ENCODE measurements at places on chromosomes 1 and 21. TPM values are rescaled to one million over a fixed set of nuclear protein-coding genes. Genes with fewer than 3 reads are reported as not detected.

GRCh38 chr1:217389895-217390294 is 241.0 kb downstream of the GPATCH2 start:
- DNase-seq, result no peak

- no peak for DNase-seq
These were observed 9.5 kb downstream of the COLGALT2 start for GRCh38 chr1:184027826-184028695.

The KLHDC9 gene
- 0.53 TPM for total RNA-seq

DNA sequence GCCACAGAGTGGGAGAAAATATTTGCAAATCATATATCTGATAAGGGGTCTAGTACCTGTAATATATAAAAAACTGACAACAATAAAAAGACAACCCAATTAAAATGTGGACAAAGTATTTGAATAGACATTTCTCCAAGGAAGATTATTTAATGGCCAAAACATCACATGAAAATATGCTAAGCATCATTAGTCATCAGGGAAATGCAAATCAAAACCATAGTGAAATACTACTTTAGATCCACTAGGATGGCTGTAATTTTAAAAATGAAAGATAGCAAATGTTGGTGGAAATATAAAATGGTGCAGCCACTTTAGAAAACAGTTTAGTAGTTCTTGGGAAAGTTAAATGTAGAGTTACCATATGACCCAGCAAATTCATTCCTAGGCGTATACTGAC is 118.7 kb upstream of the KIF26B start:
- no peak for DNase-seq

The GJA9 gene
- not detected for total RNA-seq

The GJB3 gene
- not detected for total RNA-seq

- no peak for DNase-seq
These were observed 95.6 kb downstream of the ZNF281 start for GRCh38 chr1:200314085-200314750.

DNA sequence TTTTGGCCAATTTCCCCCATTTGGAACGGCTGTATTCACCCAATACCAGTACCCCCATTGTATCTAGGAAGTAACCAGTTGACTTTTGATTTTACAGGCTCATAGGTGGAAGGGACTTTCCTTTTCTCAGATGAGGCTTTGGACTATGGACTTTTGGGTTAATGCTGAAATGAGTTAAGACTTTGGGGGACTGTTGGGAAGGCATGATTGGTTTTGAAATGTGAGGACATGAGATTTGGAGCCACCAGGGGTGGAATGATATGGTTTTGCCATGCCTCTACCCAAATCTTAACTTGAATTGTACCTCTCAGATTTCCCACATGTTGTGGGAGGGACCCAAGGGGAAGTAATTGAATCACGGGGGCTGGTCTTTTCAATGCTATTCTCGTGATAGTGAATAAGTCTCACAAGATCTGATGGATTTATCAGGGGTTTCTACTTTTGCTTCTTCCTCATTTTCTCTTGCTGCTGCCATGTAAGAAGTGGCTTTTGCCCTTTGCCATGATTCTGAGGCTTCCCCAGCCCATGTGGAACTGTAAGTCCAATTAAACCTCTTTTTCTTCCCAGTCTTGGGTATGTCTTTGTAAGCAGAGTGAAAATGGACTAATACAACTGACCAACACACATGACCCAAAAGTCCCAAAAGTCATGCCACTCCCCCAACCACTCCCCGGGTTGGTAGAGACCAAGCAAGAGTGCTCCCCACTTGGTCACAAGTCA is 35.4 kb upstream of the ZNF496 start:
- DNase-seq, result no peak

GRCh38 chr1:37123276-37124115 is 89.2 kb upstream of the GRIK3 start:
- DNase-seq, result no peak

The SPATA46 gene
- total RNA-seq, result not detected

DNA sequence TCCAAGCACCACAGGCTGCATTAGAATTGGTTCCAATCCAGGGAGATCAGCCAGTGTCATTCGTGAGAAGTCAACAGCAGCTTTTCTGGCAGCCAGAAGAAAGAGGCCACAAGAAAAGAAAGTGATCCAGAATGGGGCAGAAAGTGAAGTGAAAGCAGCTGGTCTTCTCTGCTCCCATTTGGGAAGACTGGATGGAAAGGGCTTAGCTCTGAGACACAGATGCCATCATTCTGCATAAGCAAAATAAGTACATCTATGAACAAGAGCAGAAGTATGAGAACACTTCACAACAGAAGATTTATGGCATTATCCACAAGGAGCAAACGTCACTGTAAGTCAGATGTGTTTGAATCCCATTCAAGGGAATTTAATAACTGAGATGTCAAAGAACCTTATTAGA is 326.5 kb upstream of the ESRRG start:
- no peak for DNase-seq

DNA sequence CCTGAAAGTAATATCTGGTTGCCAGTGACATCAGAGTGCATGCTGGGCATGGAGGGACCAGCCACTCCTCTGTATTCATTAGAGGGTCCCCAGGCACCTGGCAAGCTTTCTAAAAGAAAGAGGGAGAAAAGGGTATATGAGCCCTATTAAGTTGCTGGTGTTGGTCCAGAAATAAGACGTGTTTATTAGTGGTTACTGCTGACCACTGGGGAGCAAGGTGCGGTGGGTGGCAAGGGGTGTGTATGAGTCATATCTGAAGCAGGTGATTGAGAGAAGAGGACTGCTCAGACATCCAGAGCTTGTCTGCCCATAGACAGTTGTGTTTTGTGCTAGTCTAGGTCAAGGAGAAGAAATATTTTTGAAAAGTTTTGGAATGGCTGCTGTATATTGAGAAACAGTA is 298.1 kb downstream of the TM2D1 start:
- no peak for DNase-seq

The ACTN2 gene
- total RNA-seq, result not detected

The TNFRSF8 gene
- total RNA-seq, result not detected

DNA sequence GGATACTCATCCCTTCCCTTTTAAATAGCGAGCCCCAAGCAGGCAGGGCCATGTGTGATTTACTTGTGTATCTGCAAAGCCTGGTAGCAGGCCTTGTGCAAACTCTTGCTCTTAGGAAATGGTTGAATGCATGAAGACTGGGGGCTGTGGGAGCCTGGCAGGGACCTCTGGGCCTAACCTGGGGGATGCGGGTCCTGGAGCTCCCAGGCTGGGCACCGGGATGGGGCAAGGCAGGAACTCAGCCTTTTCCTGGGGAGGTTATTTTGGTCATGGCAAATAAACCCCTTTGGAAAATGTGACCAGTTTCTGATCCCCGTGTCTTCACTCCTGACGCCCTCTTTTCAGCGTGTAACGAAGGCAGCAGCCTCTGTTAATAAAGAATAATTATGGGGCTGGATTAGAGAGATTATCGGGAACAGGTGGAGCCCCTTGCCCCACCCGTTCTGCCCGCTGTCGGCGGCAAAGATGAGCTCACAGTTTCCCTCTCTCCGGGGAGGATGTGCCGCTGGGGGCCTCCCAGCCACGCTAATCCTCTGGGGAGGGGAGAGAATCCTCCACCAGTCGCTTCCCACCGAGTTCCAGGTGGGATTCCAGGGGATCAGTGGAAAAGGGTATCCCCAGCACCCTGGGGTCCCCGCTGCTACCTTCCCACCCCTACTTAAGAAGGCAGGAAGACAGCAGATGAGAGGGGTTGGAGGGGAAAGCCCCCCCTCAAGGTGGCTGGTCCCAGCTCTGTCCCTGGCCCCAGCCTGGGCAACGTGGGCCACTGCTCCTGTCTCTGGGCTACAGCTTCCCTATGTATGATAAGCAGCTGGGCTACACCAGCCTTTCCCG is 69.7 kb upstream of the WNT4 start:
- DNase-seq, result no peak

- DNase-seq, result no peak
These were observed 64.3 kb upstream of the TINAGL1 start for GRCh38 chr1:31511848-31512615.

DNA sequence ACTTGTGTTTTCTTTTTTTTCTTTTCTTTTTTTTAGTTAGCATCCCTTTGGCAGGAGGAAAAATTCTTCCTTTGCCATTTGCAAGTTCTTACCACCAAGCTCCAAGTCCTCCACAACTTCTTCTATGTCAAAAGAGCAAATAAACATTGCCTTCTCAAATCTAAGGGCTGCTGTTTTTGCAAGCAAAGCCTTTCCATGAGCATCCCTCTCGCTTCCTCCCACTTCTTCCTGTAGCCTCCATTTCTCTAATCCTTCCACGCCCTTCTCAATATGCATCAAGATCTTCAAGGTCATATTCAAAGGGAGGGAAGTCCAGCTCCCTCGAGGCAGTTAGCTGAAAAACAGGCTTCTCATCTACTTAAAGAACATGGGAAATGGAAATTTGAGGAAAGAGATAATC is 147.1 kb downstream of the ADSS2 start:
- DNase-seq, result no peak

The GSTM5 gene
- total RNA-seq, result not detected

DNA sequence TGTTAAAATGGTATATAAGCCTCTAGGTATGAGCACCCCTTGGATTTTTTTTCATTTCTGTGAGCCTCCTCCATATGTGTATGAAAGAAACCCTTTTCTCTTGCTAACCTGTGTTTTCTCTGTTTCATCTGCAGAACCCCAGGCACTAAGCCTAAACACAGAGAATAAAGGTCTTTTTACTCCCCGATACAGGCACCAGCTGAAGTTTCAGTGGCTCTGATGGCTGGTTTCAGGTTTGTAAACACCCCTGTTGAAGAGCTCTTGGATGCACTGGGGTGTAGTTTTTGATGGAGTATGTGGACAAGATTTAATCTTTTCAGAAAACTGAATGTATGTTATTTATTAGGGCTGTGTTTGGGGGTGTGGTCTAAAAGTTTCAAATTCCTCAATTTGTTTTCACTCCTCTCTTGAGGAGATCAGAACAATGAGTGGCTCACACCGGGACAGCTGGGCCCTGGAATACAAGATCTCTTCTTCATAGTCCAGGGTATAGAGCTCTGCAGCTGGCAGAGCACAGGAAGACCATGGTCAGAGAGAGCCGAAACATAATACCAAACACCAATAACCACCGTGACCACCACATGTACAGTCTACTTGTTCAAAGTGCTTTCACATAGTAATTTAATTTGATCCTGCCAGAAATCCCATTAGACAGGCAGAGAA is 50.2 kb upstream of the VTCN1 start:
- DNase-seq, result no peak
